SK-N-SH treated with all-trans-retinoic acid at 6 μM for 48 hours (cell line): ENCODE measurements at places on chromosomes 13 and 19.

DNA sequence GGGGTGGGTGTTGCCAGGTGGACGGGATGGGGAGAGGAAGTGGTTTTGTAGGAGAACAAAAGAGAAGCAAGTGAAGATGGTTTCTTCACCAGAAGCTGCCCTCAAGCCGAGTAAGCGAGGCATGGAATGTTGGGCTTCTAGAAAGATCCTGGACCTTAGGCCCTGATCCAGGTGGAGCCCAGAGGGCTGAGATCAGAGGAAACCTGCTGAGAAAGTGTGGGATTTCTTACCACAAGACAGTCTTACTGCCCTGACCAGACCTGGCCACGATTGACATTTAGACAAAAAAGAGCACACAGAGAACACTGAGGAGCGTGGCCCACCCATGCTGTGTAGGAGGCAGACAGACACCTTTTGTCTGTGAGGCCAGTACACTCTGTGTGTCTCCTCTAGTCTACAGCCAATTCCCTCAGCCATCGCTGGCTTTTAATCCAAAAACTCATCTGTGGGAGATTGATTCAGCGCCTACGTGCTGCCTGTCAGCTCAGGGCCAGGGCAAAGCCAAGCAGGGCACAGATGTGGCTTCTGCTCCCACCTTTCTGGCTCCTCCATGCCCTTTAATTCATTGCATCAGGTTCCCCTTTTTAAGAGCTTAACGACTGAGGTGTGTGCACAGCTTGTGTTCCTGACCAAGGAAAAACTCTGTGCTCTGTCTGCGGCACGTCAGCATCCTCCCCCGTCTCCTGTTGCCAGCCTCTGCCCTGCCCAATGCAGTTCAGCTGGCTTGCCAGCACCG, 123.3 kb downstream of the AKAP11 start:
- no peak for ATAC-seq

DNA sequence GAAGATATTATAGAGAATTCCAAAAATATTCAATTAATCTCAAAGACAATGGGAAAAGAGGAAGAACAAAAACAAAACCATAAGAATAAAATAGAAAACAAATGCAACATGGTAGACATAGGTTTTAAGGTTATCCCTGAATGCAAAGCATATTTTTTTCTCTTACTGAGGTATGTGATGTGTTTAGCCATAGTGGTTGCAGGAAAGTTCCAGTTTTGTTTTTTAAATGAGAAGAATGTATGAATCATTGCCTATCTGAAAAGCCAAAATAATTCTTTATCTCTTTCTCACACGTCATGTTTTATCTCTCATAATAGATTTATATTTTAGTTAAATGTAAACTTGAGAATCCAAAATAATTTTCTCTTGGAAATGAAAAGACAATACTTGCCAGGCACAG, 2591.7 kb upstream of the PCDH20 start:
- ATAC-seq, result no peak

DNA sequence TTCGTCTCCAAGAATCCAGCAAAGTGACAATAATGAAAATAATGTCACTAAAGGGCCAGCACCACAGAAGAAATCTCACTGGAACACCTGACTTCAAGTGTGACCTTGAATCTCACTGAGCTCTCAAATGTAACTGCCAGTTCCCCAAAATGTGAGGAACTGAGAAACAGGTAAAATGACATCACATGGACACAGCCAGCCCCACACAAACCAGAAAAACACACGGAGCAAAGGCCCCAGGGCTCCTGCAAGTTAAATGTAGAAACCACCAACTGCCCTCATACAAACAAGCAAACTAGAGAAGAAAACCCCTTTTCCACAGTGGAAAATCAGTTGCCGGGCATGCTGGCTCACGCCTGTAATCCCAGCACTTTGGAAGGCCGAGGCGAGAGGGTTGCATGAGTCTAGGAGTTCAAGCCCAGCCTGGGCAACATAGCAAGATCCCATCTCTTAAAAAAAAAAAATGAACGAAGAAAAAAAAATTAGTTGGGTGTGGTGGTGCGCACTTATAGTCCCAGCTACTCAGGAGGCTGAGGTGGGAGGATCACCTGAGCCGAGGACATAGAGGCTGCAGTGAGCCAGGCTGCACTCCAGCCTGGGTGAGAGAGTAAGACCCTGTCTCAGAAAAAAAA, 8.7 kb upstream of the KANK2 start:
- no peak for ATAC-seq

DNA sequence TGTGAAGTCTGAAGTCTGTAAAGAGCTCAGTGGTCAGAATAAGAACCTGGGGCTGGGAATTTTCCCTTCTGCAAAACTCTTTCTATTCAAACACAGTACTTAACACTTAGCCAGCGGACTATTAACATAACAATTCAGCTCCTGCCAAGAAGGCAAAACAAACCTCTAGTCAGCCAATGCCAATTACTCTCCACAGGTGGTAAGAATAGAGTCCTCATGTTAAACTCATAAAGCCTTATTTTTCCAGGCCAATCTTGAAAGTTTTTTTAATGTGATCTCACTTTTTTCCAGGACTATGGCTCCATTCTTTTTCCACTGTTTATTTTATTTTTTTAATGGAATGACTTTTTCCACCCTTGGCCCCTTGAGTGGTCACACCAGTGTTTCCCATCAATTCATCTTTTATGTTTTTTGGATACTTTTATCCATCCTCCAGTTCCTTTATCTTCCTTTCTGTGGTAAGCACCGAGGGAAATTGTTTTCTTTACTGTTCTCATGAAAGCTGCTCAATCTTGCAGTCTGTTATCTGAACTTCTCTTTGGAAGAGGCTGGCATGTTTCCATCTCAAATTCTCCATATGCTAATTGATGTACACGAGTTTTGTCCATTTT, 217.3 kb downstream of the LHFPL6 start:
- ATAC-seq, result no peak
